Left renal pelvis (tissue), 4 donors: ENCODE measurements at places on chromosomes 5 and 9.

DNA sequence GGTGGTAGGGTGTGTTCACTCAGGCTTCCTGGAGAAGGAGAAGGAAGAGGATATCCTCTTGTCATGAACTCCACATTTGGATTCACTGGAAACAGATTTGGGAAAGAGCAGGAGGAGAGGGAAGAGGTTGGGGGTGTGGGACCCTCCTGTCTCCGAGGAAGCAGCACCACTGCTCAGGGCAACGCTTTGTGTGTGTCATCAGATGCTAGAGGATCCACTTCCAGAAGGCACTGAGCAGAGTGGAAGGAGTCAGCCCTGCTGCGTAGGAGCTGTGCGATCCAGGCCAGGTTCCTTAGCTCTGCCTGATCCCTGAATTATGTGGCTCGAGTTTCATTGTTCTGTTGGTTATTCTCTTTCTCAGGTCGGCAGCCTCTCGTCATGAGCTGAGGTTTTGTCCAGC is 37.3 kb upstream of the TJP2 start:
- no peak for DNase-seq

DNA sequence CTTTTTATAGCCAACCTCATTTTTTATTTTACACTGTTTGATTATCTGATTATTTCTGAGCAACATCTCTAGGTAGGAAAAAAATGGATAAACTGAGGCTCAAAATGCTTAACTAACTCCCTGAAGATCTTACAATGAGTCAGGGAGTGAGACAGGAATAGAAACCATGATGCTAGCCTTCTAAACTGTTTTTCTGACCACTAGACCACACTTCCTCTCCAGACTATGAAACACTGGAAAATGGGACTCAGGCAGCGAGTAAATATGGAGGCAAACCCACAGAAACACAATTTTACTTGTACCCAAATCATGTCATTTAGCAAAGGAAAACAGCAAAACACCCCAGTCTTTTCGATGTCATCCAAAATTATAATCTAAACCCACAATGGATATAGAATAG is 129.9 kb upstream of the ANKH start:
- no peak for DNase-seq

DNA sequence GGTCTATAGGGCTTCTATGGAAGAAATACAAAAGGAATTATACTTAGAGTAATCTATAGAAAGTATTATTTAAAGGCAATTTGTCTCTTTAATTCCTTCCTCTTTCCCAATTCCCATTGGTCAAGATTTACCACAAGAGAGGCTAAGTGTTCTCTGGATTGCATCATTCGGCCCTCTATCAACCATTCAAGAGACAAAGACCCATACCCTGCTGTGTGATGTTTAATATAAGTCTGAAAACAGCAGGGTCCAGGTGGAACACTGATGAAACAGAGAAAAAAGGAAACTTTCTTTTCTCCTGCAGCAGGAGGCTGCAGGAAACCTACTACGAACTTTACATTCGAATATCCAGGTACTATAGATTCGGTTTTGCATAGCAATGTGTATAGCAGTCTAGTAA is 323.4 kb downstream of the CHSY3 start:
- no peak for DNase-seq

GRCh38 chr5:14429101-14430050 is 152.2 kb upstream of the OTULINL start:
- no peak for DNase-seq

- no peak for DNase-seq
These were observed 124.5 kb upstream of the NFIB start for GRCh38 chr9:14438232-14439021.

GRCh38 chr9:32884482-32884881 is 101.1 kb downstream of the TMEM215 start:
- no peak for DNase-seq

DNA sequence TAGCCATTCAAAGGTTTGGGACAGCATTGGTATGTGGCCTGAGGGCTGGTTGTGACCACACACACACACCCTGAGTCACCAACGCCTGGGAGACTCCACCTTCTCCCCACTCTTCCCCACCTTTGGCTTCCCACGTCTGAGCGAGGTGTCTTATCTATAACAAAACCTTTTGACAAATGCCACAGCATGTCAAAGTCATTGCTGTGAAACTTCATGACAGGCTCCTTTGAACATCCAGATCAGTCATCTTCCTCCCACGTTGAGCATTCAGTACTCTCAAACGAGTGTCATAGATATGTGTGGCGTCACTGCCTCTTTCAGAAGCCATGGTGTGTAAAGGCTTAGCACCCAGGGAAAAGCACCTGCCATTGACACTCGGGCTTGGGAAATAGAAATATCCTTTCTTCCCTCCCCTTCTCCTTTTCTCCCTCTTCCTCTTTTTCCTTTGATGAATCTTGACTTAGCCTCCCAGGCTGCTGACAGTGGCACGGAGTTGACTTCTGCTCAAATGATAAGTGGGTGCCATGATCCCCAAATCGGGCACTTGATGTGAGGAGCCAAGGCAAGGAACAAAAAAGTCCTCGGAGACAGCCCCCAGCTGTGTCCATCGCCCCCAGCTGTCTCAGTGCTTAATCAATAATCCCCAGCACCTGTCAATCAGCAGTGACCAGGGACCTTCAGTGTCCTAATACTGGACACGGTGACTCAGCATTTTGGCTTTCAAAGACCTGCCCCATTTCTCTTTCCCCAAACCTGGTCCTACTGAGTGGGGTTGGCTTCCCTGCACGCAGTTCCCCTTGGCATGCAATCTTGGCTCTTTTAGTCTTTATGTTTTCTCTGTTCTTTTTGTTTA is 114.8 kb downstream of the FGF18 start:
- no peak for DNase-seq

DNA sequence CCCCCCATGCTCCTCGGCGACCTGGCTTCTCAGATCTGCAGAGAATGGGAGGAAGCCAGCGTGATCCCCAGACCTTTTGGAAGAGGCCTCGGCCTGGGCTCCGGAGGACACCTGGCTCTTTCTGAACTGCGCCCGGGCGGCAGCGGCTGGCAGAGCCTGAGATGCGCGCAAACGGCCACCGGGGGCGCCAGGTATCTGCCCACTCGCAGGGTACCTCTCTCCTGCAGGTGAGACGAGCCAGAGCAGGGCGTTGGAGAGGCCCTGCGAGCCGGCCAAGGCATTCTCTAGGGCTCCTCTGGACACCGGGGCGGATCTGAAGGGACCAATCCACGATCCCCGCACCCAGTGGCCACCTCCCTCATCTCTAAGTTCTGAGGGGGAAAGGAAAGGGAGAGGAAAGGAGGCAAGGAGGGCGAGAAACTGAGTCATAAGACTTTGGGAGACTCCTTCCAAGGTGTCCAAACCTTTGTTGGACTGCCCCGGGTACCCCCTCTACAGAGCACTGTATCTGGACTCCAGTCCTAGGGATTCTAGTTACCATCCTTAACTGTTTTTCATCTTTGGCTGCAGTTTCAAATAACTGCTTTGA is 55.0 kb upstream of the SLC46A2 start:
- DNase-seq, result no peak
